ENCODE measurements at places on chromosomes 6 and 20.

DNA sequence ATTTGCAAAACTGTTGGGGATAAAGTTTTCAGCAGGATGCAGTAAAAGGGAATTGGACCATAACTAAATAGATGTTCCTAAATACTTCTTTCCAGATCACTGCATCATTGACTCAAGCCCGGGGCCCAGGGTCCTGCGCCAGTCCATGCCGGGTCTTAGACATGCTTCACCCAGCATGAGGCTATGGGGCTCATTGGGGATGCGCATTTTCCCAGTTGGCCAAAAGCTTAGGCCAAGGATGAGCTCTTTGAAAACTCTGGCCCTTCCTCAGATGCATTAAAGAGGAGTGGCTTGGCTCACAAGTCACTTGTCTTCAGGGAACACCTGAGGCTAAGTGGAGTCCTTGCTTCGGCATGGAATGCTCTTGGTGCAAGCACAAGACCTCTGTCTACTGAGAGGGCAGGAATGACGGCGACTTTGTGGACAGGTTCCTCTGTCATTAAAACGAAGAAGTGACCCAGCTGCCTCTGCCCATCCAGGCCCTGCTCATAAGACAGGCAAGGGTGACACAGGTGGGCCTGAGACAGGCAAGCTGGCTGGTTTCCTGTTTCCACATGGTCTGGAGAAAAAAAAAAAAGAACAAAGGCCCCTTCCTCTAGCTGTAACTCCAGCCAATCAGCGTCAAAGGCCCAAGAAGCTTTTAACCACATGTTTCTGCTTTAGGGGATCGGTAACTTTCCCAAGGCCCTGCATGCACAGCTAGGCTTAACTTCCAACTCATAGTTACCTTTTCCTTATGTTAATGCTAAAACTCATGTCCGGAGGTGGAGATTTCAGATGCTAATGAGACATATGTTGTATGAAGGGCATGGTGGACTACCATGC, 81.4 kb upstream of the CDH4 start:
- no peak for DNase-seq

- DNase-seq: no peak
Observed at GRCh38 chr6:151351146-151351700, 40.1 kb downstream of the ZBTB2 start.

- DNase-seq: no peak
Observed at GRCh38 chr6:122758927-122759334, 20.6 kb upstream of the FABP7 start.

DNA sequence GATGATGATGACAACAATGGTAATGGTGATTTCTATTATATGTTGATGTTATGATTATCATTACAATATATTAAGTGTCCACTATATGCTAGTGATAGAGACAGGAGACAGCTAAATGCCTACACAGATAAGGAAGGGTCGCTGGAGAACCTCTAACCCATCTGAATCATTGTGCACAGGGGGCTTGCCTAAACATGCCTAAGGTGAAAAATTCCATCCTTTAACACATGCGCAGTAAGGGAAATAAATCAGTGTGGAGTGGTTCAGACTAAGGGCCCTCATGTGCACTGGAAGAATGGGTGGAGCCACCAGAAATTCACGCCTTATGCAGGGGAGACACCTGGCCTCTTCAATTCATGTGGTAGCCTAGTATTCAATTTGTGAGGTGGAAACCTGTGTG, 120.4 kb downstream of the TPBG start:
- DNase-seq: no peak

- no peak for DNase-seq
Observed at GRCh38 chr20:47770935-47771334, 14.3 kb downstream of the SULF2 start.

Measured in CD4-positive, alpha-beta T cell treated with Interleukin-1 beta for 1 hour (primary cell).